Activated CD4-positive, alpha-beta T cell treated with anti-CD3 and anti-CD28 coated beads, Interleukin-2, amount 10 ng/mL, durations not matched to agents 24 days and 14 days (primary cell): ENCODE measurements at places on chromosomes 6 and 20. TPM values are rescaled to one million over a fixed set of nuclear protein-coding genes. Genes with fewer than 3 reads are reported as not detected.

GRCh38 chr6:53845280-53846195 is 50.7 kb downstream of the LRRC1 start:
- no peak overlapping the region for H3K27ac ChIP-seq
- H3K4me1 ChIP-seq = no peaks in the 10 kb centered on the region
- H3K27me3 ChIP-seq = no peaks in the 10 kb centered on the region
- no peaks in the 10 kb centered on the region for H3K36me3 ChIP-seq

- no peaks in the 10 kb centered on the region for H3K4me1 ChIP-seq
- no peaks in the 10 kb centered on the region for H3K27me3 ChIP-seq
Measured at GRCh38 chr6:140124498-140124897, 750.0 kb upstream of the CITED2 start.

GRCh38 chr6:37314487-37315156 is 39.2 kb upstream of the RNF8 start:
- no peaks in the 10 kb centered on the region for H3K27me3 ChIP-seq
- no peak overlapping the region for H3K4me3 ChIP-seq
- peak overlapping the region; percentile 12 for H3K27ac ChIP-seq
- peak; percentile 87 for DNase-seq
- H3K36me3 ChIP-seq = peaks cover 22% of the 10 kb centered on the region

DNA sequence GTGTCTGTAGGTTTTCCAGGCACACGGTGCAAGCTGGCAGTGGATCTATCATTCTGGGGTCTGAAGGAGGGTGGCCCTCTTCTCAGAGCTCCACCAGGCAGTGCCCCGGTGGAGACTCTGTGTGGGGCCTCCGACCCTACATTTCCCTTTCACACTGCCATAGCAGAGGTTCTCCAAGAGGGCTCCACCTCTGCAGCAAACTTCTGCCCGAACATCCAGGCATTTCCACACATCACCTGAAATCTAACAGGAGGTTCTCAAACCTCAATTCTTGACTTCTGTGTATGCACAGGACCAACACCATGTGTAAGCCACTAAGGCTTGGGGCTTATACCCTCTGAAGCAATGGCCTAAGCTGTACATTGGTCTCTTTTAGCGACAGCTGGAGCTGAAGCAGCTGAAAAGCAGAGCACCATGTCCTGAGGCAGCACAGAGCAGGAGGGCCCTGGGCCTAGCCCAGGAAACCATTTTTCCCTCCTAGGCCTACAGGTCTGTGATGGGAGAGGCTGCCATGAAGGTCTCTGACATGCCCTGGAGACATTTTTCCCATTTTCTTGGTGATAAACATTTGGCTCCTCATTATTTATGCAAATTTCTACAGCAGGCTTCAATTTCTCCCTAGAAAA is 253.3 kb downstream of the ERMARD start:
- H3K4me1 ChIP-seq = no peaks in the 10 kb centered on the region
- no peaks in the 10 kb centered on the region for H3K36me3 ChIP-seq
- DNase-seq = no peak
- no peaks in the 10 kb centered on the region for H3K27me3 ChIP-seq

- no peaks in the 10 kb centered on the region for H3K36me3 ChIP-seq
- H3K4me1 ChIP-seq = peaks cover 2% of the 10 kb centered on the region
- no peak overlapping the region for H3K4me3 ChIP-seq
- H3K27ac ChIP-seq = no peak overlapping the region
- DNase-seq = peak; percentile 85
Measured at GRCh38 chr20:46752728-46753127, 43.3 kb downstream of the SLC2A10 start.

- DNase-seq = no peak
- H3K27me3 ChIP-seq = peaks cover 3% of the 10 kb centered on the region
- no peaks in the 10 kb centered on the region for H3K4me1 ChIP-seq
Measured at GRCh38 chr6:160272707-160273106, 14.1 kb upstream of the SLC22A2 start.

DNA sequence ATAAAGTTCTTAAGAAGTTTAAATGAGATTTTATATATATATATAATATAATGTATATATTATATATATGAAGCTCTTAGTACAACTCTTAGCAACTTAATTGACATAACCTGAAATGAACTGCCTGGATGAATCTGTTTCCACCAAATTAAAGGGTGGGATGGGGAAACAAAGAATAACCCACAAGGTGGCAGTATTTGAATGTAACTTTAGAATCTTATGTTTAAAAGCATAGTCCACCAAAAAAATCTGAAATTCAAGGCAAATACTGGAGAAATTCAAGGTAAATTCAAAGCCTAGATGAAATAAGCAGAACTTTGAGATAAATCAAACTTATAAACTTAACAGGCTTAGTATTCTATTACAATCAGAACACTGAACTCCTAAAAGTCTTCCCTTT is 4.4 kb upstream of the IBTK start:
- H3K4me3 ChIP-seq = no peak overlapping the region
- H3K27me3 ChIP-seq = peaks cover 2% of the 10 kb centered on the region
- H3K36me3 ChIP-seq = no peaks in the 10 kb centered on the region
- H3K4me1 ChIP-seq = peaks cover 5% of the 10 kb centered on the region
- H3K27ac ChIP-seq = no peak overlapping the region

GRCh38 chr20:56391596-56392131 is 351 bp downstream of the AURKA start:
- H3K4me1 ChIP-seq = peaks cover 44% of the 10 kb centered on the region
- H3K4me3 ChIP-seq = no peak overlapping the region
- no peak for DNase-seq
- H3K27me3 ChIP-seq = no peaks in the 10 kb centered on the region

DNA sequence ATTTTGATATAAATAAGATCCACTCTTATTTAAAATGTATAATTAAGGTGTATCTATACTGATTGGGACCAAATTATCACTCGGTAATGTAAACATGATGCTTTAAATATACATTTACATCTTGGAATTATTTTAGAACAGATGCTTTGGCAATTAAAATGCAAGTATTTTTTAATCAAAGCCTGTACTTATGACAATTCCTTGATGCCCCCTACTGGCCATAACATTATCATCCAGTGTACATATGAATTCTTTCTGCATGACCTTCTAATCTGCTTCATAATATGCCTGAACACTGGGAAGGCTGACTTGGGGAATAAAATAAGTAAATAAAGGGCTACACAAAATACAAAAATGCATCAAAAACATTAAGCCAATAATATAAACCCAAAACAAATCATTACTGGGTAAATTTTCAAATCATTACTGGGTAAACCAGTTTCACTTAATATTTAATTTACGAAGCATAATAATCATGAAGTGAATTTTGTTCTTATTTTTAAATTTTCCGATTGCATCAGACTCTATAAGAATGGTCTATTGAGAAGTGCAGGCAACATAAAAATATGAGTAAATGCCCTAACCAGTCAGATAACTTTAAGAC is 65.1 kb downstream of the CGA start:
- no peaks in the 10 kb centered on the region for H3K4me1 ChIP-seq
- no peak for DNase-seq
- no peaks in the 10 kb centered on the region for H3K27me3 ChIP-seq
- no peaks in the 10 kb centered on the region for H3K36me3 ChIP-seq
- no peak overlapping the region for H3K27ac ChIP-seq

DNA sequence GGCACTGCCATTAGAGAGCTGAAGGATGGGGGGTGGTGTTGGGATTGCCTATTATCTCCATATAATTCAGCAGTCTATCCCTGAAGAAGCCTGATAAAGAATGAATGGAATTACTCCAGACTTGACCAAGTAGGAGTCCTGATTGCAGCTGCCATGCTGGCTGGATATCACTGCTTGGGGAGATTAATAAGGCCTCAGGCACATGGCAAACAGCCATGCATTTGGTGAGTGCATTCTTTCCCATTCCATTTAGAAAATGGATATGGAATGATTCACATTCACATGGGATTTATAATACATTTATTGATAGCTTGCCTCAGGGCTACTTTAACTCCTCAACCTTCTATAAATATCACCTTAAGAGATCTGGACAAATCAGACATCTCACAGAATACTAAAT is 49.6 kb upstream of the HLA-A start:
- H3K27me3 ChIP-seq = peaks cover 17% of the 10 kb centered on the region
- H3K27ac ChIP-seq = no peak overlapping the region
- peaks cover 7% of the 10 kb centered on the region for H3K36me3 ChIP-seq

DNA sequence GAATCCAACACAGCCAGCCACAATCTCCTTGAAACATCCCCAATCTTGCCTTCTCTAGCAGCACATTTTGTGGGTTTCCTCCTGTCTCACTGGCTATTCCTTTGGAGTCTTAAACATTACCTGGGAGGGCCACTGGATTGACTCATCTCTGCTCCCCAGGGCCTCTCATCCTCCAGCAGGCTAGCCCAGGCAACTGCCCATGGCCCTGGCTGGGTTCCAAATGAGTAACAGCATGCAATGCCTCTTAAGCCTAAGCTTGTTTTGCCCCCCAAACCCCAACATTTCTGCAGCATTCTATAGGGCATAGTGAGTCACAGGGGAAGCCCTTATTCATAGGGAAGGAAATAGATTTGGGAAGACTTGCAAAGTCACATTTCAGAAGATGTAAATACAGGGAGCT is 204.9 kb downstream of the FOXA2 start:
- H3K36me3 ChIP-seq = no peaks in the 10 kb centered on the region
- DNase-seq = peak; percentile 29
- no peaks in the 10 kb centered on the region for H3K27me3 ChIP-seq
- no peak overlapping the region for H3K27ac ChIP-seq
- H3K4me3 ChIP-seq = no peak overlapping the region

GRCh38 chr6:12538881-12539357 is 177.6 kb upstream of the PHACTR1 start:
- no peak overlapping the region for H3K27ac ChIP-seq
- no peaks in the 10 kb centered on the region for H3K27me3 ChIP-seq
- no peaks in the 10 kb centered on the region for H3K36me3 ChIP-seq
- H3K4me3 ChIP-seq = no peak overlapping the region

GRCh38 chr6:18148304-18149025 is 6.4 kb downstream of the TPMT start:
- peaks cover 4% of the 10 kb centered on the region for H3K36me3 ChIP-seq
- H3K27me3 ChIP-seq = no peaks in the 10 kb centered on the region
- H3K4me3 ChIP-seq = no peak overlapping the region
- no peak for DNase-seq
- peaks cover 15% of the 10 kb centered on the region for H3K4me1 ChIP-seq

DNA sequence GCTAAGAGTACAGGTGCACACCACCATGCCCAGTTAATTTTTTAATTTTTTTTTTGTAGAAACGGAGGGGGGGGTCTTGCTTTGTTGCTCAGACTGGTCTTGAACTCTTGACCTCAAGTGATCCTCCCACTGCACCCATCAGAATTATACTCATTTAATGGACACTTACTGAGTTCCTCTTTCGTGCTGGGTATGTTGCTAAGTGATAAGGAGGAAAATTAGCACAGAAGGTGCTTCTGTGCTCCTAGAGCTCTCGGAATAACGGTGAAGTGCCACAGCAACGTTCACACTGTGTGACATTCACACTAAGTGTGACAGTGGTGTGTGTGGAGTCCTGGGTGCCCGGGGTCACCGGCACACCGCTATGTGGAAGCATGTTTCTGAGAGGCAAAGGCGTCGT is 32.1 kb upstream of the BMP6 start:
- no peaks in the 10 kb centered on the region for H3K36me3 ChIP-seq
- no peak overlapping the region for H3K27ac ChIP-seq
- no peak for DNase-seq
- peaks cover 9% of the 10 kb centered on the region for H3K4me1 ChIP-seq
- H3K4me3 ChIP-seq = no peak overlapping the region

- no peak for DNase-seq
- H3K27me3 ChIP-seq = no peaks in the 10 kb centered on the region
- H3K36me3 ChIP-seq = peaks cover 4% of the 10 kb centered on the region
- no peak overlapping the region for H3K27ac ChIP-seq
- H3K4me3 ChIP-seq = no peak overlapping the region
Measured at GRCh38 chr20:5807431-5807830, 57.2 kb downstream of the SHLD1 start.

DNA sequence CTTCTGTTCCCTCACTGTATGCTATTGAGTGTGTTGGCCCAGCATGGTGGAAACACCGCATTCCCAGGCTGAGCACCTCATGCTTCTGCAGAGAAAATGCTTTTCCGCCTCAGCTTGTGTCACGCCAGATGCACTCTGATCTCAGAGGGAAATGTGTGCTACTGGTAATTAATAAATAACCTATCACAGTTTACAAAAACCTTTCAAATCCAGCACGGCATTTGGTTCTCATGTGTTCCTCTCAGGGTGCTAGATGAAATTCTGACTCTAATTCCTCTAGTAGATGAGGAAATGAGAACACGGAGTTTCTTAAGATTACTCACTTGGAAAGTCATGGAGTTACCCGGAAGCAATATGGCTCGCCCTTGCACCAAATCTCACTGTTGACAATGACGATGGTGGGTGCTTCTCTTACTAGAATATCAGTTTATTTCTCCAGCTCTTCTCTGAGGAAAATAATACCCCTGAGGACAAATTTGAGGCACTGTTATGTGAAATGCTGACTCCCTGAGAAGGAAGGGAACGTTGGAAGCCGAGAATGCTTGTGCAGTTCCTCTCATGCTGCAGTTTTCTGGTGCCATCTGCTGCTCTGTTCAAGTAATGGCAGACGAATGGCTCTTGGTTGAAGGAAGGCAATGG is 116.6 kb downstream of the RNF144B start:
- H3K27ac ChIP-seq = no peak overlapping the region
- DNase-seq = peak; percentile 74
- peaks cover 13% of the 10 kb centered on the region for H3K27me3 ChIP-seq
- H3K36me3 ChIP-seq = no peaks in the 10 kb centered on the region

- no peak for DNase-seq
- no peaks in the 10 kb centered on the region for H3K27me3 ChIP-seq
- no peaks in the 10 kb centered on the region for H3K4me1 ChIP-seq
- H3K36me3 ChIP-seq = no peaks in the 10 kb centered on the region
- no peak overlapping the region for H3K4me3 ChIP-seq
- H3K27ac ChIP-seq = no peak overlapping the region
Measured at GRCh38 chr6:118444796-118445195, 103.3 kb upstream of the PLN start.

GRCh38 chr6:33279257-33279695 is 2.4 kb downstream of the B3GALT4 start:
- peaks cover 69% of the 10 kb centered on the region for H3K36me3 ChIP-seq
- peaks cover 42% of the 10 kb centered on the region for H3K4me1 ChIP-seq
- H3K27ac ChIP-seq = peak overlapping the region; percentile 25
- DNase-seq = no peak
- no peak overlapping the region for H3K4me3 ChIP-seq
- no peaks in the 10 kb centered on the region for H3K27me3 ChIP-seq

DNA sequence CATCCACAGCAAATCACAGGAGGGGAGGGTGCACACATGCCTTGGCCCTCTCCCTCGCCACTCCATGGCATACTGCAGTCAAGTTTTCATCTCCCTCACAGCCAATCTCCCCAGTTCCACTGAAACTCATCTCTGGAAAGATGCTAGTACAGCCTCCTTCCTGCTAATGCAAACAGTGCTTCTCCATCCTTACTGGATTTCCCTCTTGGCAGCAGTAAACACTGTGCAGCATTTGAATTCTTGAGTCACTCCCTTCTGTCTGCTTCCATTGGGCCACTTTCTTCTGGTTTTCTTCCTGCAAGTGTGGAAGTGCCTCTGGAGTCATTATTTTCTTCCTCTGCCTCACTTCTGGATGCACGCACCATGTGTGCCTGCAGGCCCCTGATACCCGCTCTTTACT is 460.3 kb downstream of the QKI start:
- H3K27me3 ChIP-seq = no peaks in the 10 kb centered on the region
- H3K27ac ChIP-seq = no peak overlapping the region
- no peak overlapping the region for H3K4me3 ChIP-seq

The ZMYND8 gene
- 38.1 and 40.0 TPM in 2 replicates for total RNA-seq

The EFCAB8 gene
- total RNA-seq = 0.33 and 0.54 TPM in 2 replicates

The GJA1 gene
- total RNA-seq = not detected in 2 replicates

The TSBP1 gene
- total RNA-seq = not detected in 2 replicates

The FRS3 gene
- 4.7 and 6.8 TPM in 2 replicates for total RNA-seq

The ZNF311 gene
- total RNA-seq = 0.86 and 0.97 TPM in 2 replicates

The SPDEF gene
- total RNA-seq = not detected in 2 replicates

The LINC00237 gene
- not detected in 2 replicates for total RNA-seq

The SLPI gene
- not detected in 2 replicates for total RNA-seq

The HSPA12B gene
- not detected in 2 replicates for total RNA-seq

The RNF144B gene
- total RNA-seq = 0.19 and 0.40 TPM in 2 replicates

The TFAP2D gene
- total RNA-seq = not detected in 2 replicates

The SRSF12 gene
- 0.05 TPM in 1 of 2 replicates, not detected in the other for total RNA-seq
